ENCODE measurements at places on chromosomes 7 and 10.

DNA sequence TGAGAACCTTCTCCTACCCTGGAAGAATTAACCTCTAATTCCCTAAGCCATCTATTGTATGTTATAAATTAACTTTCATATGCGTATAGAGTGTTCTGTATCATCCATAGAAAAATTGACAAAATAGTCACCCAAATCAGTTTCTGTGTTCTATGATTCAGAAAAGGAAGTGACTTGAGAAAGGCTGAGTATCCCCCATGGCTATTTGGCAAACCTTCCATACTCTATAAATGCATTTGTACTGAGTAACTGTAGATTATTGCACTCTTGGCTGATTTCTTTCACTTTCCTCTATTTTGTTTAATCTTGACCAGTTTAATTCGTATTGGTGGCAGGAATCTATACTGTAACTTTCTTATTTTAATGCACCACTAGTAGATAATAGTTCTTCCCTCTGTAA is 182.2 kb downstream of the HTR7 start:
- no peak for DNase-seq

DNA sequence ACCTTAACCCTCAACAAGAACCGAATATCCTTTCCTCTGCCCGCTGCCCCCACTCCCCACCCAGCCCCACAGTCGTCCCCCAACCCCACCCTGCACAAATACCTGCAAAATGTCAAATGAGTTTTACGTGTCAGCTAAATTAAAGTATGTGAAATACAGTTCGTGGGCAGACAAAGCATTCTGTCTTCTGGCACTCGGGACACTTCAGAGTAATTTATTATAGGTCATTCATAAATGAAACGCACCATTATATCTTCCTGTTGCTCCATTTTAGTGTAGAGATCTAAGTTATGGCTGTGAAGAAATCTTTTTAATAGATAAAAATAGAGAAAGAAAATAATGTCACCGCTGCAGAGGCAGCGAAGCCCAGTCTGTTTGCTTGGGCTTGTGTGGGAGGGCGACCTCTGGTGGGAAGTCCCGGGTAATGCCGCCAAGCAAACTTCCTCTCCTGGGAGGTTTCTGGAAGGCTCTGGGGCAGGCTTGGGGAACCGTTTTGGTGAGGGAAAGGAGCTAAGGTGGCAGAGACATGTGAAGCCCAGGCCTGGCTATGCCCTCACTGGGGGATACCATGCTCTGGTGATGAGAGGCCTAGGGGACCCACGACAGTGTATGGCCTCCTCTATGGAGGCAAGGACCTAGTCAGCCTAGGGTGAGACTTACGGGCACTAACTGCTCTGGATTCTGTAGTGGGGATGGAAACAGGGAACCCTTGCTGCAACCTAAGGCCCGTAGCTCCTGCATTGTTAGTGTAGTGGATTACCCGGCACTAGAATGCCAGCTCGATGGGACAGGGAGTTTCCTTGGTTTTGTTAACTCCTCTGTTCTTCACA is 604.9 kb downstream of the LRMDA start:
- peak; percentile 5 for DNase-seq

DNA sequence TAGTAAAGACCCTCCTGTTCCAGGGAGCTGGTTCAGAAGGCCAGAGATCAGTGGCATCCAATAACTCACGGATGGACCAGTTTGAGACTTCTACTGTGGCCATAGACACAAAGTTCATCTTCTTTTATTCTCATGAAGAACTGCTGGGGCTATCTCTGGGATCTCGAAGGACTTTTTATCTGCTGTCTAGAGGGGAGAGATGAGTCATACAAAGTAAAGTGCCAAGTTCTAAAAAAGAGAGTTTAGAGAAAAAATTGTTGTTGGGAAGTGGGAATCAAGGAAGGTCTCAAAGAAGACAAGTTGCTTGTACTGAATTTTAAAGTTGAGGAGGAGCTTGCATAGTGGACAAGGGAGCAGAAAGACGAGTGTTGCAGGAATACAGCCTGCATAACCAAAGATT is 8.0 kb upstream of the FAM221A start:
- DNase-seq: no peak

DNA sequence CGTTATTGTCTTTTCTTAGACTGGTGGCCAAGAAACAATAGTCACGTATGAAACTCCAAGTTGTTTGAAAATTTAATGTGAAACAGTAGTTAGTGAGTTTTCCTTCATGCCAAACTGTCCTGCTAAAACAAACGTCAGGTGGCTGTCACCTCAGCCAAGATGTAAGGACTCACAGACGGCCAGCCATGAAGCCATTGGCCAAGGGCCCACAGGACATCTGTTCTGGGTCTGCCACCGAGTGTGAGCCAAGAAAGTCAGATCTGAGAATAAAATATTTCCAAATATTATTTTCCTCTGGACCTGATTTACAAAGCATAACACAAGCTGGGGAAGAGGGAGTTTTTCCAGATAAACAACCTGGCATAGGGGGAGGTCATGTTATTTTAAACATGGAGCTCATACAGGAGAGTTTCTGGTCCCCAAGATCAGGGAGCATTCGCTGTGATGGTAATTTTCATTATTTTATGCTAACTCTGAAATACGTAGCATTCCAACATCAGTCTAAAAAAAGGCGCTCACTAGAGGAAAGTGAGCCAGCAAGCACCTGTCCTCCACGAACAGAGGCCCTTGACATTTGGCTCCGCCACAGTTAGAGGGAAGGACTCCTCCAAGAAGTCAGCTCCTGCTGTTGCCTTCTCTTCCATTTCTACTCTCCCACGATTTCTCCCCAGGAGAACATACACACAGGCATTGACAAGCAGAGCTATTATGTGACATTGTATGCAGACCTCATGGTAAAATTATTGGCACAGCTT is 38.9 kb upstream of the LANCL2 start:
- no peak for DNase-seq

GRCh38 chr7:34900891-34901513 is 136.3 kb downstream of the DPY19L1 start:
- DNase-seq: no peak

DNA sequence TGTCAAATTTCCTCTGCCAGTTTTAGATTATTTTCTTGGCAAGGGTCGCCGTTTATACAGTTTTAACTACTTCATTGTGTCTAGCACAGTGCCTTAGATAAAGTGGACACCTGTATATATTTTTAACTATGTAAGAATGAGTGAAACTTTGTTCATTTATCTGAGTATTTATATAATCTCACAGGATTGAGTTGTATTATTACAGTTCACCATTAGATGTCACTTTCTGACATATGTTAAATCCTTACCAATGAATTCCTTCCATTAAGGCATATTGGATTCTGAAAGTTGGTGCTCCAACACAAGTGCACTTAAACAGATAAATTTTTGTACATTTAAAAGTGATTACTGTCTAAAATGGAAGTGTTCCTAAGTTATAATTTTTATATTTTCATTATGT is 43.0 kb downstream of the ZMYND11 start:
- no peak for DNase-seq

DNA sequence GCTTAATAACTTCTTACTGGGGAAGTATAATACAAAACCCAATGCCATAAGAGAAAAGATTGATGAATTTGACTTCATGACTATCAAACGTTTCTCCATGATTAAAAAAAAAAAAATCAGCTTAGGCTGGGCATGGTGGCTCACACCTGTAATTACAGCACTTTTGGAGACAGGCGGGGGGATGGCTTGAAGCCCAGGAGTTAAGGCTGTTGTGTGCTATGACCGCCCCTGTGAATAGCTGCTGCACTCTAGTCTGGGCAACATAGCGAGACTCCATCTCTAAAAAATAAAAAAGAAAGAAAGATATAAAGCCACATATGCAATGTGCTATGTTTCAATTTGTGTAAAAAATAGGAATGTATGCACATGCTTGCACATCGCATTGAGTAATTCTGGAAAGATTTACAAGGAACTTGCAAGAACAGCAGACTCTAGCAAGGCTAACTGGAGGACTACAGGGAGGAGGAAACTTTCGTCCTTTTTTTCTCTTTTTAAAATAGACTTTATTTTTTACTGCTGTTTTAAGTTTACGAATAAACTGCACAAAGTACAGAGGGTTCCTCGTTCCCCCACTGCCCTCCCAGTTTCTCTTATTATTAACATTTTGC is 10.3 kb upstream of the RARRES2 start:
- DNase-seq: no peak

- no peak for DNase-seq
Measured at GRCh38 chr7:115474137-115474536, 552.2 kb downstream of the MDFIC start.

GRCh38 chr7:155198196-155198892 is 99.3 kb upstream of the INSIG1 start:
- DNase-seq: no peak

DNA sequence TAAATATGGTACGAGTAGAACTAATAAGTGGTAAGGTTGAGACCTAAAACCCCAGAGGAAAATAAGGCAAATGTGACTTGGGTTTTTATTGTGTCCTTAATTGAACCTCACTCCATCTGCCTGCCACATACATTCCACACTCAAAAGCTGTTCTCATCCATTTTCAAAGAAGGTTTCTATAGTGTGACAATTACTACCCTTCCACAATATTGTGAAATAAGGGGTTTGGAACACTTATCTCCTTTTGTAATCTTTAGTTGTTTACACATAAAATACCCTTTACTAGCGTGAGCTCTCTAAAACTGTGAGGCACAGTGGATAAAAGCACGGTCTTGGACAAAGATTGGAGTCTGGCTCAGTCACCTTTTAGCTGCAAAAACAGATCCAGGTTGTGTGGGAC is 166.6 kb downstream of the THSD7A start:
- DNase-seq: no peak

GRCh38 chr7:28956608-28957063 is 1.5 kb downstream of the TRIL start:
- DNase-seq: no peak

Measured in activated CD8-positive, alpha-beta memory T cell treated with anti-CD3 and anti-CD28 coated beads for 1 hour (primary cell).